ENCODE measurements at places on chromosomes 1 and 21.

- no peak for DNase-seq
These were observed 32.8 kb downstream of the EPRS1 start for GRCh38 chr1:220013497-220013896.

DNA sequence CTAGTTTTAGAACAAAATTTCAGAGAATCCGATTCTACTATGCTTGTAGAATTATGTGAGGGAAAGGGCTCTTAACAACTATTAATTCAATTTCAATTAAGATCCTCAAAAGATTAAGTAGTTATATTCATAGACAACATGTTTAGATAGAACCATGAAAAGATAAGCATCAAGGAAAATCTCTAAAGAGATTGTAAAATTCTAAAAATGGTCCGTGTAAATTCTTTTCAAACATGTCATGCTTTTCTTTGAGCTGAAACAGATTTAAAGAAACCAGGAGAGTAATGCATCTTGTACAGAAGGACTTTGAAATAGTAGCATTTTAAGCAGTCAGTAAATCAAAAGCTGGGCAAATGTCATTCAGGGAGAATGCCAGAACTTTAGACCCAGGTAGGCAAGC, 1080.6 kb upstream of the B3GALT2 start:
- DNase-seq, result no peak

DNA sequence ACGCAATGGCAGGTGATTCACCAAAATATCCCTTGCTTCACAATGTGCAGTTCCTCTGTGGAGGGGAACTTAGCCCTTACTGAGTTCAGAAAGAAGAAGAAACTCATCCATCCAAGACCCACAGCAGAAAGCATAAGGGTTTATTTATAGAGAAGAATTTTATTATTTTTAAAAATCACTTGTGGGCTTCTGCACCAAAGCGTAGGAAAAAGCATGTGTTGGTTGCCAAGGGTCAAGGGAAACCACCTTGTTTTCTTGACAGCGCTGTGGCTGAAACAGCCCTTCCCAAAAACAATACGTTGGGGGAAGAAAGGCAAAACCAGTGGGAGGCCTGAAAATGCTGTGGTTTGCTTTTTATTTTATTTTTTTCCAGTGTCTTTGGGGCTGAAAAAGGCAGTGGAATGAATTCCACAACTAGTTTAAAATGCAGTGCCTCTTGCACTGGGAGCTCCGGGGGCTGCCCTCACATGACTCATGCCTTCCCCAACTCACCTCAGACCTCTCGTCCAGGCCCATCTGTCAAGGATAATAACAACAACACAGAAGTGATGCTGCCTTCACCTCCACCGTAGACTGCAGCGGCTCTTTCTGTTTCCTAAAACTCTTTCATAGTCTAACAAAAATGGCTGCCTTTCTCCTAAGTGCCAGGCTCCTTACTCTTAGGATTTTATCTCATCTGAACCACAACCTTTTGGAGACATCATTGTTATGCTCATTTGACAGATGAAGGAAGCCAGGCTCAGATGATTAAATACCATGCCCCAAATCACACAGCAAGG, 224.2 kb upstream of the JUN start:
- DNase-seq, result no peak

- DNase-seq, result no peak
These were observed 124.3 kb downstream of the OSBPL9 start for GRCh38 chr1:51741121-51741681.

- no peak for DNase-seq
These were observed 18.9 kb downstream of the GPA33 start for GRCh38 chr1:167071286-167071685.

GRCh38 chr1:212678456-212679410, 20.9 kb downstream of the BATF3 start:
- DNase-seq, result no peak
